HepG2 (cell line): ENCODE measurements at places on chromosomes 7 and 10.

GRCh38 chr7:122485856-122486255, 181.3 kb upstream of the FEZF1 start:
- no peak for DNase-seq

DNA sequence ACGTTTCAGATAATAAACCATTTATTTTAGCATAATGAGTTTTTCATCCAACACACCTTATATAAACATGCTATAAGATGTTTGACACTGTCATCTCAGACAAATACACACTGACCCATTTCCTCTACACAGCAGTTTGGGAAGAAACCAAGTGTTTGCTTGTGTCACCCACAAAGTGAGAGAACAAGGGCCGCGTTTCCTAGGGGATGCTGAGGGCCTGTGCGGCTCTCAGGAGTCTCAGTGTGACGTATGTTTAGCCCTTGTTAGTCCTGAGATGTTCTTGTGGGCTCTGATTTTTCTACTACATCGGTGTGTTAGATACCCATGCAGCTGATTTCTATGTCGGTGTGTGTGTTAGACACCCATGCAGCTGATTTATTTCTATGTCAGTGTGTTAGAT, 266.3 kb downstream of the DIP2C start:
- DNase-seq, result no peak

GRCh38 chr7:69564454-69565417, 33.5 kb upstream of the AUTS2 start:
- DNase-seq, result peak; percentile 2

DNA sequence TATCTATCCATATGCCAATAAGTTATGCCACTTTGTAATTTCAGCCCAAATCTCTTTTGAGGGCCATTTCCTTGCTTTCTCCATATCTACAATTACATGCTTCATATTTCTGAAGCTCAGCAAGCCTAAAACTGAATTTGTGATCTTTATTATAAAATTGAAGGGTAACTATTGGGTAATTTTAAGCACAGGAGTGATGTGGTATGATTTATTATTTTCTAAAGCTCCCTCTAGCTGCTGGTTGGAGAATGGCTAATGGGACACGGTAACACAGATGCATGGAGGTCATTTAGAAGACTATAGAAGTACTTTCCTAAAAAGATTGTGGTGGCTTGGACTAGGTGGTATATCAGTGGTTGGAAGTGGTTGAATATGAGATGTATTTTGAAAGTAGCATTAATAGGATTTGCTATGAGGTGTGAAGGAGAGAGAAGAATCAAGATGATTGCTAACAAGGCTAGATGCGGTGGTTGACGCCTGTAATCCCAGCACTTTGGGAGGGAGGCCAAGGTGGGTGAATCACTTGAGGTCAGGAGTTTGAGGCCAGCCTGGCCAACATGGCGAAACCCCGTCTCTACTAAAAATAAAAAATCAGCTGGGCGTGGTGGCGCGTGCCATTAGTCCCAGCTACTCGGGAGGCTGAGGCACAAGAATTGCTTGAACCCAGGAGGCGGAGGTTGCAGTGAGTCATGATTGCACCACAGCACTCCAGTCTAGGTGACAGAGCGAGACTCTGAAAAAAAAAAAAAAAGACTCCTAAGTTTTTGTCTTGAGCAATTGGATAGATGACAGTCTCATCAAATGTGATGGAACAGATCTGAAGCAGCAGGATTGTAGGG, 13.9 kb downstream of the KLHDC10 start:
- DNase-seq, result peak; percentile 14

GRCh38 chr10:89367529-89367928, 10.3 kb upstream of the IFIT1B start:
- DNase-seq, result no peak

GRCh38 chr10:82814635-82815034, 939.6 kb downstream of the NRG3 start:
- no peak for DNase-seq

DNA sequence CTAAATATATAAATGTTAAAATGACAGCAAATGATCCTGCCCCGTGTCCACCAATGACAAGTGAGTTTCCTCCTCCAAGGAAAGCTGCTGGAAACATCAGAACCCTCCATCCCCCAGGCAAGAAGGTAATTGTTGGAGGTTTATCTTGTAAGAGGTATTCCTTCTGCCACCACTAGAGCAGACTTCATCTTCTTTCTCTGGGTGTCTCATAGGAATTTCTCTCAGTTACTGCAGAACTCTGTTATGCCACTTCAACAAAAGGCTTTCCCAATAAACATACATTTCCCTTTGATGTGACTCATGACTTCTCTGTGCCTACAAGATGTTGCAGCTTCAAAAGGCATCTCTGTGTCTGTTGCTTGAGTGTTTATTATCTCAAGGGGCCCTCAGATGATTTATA, 279.1 kb downstream of the BMPER start:
- DNase-seq, result no peak

- DNase-seq, result no peak
These were observed 3.1 kb upstream of the CFTR start for GRCh38 chr7:117476557-117477215.
